Cortex of kidney (tissue), 1 donor: ENCODE measurements at places on chromosomes 4 and X.

DNA sequence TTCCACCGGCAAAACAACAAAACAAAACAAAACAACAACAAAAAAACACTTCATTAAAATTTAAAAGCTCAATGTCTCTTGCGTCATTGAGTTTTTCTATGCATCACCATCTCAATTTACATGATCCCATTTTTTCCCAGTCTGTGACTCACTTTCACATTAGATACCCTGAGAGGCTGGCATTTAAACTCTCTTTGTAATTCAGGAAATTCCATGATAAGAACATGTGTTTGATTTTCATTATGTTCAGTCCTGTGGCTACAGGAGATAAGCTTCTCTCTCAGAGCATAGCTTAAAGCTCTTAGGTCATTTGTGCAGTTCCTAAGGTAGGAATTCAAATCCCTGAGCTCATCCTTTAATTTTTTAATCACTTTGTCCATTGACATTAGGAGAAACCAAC, 104.6 kb downstream of the NBDY start:
- no peak for DNase-seq

DNA sequence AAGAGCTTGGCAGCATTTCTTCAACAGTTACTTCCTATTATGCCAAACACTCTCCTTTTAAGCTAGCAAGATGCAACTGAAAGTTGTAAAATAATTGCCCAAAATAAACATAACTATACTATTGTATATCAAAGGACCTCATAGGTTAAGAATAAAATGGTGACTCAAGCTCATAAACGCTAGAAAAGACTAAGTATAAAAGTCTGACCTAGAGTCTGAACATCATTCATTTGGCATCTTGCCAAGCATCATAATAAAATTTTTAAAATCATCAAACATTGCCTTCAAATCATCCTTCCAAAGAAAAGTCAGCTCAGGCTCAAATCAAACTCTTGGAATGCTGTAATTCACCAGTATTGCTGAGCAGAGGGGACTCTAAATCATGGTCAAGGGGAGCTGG, 281.2 kb downstream of the QDPR start:
- DNase-seq = no peak

DNA sequence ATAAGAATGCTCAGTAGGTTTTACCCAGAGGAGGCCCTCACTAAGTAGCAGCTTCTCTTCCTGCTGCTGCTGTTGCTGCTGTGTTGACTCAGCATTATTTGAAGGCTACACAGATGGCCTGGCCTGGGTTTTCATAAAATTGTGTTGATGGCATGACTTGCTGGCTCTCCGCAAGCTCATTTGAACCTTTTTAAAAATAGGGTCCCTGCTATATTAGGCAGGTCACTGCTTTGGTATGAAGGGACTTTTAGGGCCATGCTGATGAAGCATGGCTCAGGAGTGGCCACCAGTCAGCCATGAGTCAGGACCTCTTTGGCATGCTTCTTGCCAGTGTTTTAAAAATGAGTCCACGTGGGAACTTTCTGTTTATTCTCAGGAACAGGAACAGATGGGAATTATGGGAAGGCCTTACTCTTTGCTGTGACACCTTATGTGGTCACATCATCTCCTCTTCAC, 128.7 kb downstream of the MID1IP1 start:
- no peak for DNase-seq

DNA sequence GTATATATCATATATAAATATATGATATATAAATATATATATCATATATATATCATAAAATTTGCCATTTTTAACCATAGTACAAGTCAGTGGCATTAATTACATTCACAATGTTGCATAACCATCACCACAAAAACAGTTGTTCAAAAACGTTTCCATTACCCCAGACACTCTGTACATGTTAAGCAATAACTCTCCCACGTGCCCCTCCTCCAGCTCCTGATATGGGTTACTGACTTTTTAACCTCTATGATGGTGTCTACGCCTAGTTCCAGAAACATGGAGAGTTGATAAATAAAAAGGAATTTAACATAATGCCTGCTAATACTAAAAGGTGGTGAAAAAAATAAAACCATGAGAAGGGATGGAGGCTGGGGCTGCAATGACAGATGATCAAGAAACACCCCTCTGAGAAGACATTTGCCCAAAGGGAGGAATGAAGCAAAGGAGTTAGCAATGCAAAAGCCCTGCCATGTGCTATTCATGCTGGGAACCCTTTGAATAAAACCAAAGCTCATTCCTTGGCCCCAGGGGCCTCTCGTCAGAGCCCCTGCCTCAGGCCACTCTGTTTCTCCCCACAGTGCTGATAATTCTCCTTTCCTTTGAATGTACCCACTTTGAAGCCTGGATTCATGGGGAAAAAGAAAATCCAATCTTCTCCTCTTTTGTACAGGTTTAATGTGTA, 144.3 kb downstream of the NWD2 start:
- DNase-seq = no peak

DNA sequence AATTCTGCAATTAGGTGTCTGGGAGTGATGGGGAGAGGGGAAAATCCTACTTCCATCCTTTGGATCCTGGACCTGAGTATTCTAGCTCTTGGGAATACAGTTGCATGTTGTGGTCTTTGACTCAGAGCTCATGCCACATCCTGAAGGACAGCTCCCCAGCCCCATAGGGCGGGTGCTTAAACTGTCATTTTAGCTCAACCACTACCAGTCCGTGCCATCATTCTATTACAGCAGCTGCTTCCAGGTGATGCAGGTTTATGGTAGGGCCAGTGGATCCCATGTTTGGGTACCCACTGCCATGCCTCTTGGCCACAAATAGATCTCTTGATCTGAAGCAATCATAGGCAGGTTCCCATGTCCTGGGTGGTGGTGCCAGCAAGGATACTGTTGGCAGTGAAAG, 34.7 kb downstream of the CCKAR start:
- no peak for DNase-seq

GRCh38 chr4:55549888-55550287, 3.2 kb upstream of the CLOCK start:
- DNase-seq = no peak

GRCh38 chrX:56130031-56130430, 102.1 kb upstream of the KLF8 start:
- no peak for DNase-seq

DNA sequence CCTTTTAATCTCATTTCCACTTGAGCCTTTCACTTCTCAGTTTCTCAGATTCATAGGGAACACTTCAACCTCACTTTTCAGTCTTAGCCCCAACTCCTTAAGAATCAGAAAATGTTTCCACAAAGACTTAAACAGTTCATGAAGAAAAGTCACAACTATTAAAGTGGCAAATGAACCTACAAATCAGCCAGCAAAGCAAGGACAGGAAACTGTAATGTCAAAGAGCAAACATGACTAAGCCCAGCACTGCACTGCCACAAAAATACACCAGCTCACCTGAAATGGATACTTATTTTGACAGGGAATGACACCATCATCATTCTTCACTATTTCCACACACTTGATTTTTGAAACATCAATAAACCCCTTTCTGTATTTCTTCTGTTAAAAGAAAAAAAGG, 41.8 kb upstream of the TXK start:
- no peak for DNase-seq

- DNase-seq = no peak
Observed at GRCh38 chrX:55489314-55490009, at the start of gene USP51. Gene USP51 (minus strand): TSS chrX:55489848. CDS start chrX:55488939, 909 bp downstream.

- DNase-seq = no peak
Observed at GRCh38 chr4:169109035-169109675, 99.1 kb upstream of the CBR4 start.

DNA sequence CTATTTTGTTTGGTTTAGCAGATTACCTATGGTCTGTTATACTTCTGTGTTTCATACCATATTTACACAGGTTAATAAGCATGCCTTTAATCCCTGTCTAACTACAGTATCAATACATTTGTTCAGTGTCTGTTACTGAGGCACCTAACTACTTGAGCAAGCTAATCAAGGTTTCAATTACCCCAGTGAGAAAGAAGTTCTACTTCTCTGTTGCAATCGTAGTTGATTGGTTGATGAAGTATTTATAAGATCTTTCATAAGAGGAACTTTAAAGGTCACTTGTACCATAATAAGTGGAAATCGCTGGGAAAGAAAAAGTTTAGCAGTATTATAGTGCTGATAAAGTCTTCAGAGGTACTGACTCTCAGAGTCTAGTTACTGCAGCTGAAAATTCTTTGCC, 490.6 kb downstream of the RPA4 start:
- no peak for DNase-seq
